ENCODE measurements at places on chromosomes 3 and 15. TPM values are rescaled to one million over a fixed set of nuclear protein-coding genes. Genes with fewer than 3 reads are reported as not detected.

GRCh38 chr15:74037171-74038117 lies 42.9 kb downstream of the PML start:
- peaks cover 26% of the 10 kb centered on the region for H3K36me3 ChIP-seq
- no peak overlapping the region for H3K4me3 ChIP-seq
- H3K27ac ChIP-seq, result peak overlapping the region; percentile 13
- peaks cover 59% of the 10 kb centered on the region for H3K4me1 ChIP-seq

GRCh38 chr3:49255718-49256511 lies 21.1 kb downstream of the C3orf62 start:
- peaks cover 4% of the 10 kb centered on the region for H3K27me3 ChIP-seq
- H3K4me3 ChIP-seq, result no peak overlapping the region
- no peaks in the 10 kb centered on the region for H3K36me3 ChIP-seq
- H3K27ac ChIP-seq, result no peak overlapping the region
- H3K4me1 ChIP-seq, result peaks cover 7% of the 10 kb centered on the region

DNA sequence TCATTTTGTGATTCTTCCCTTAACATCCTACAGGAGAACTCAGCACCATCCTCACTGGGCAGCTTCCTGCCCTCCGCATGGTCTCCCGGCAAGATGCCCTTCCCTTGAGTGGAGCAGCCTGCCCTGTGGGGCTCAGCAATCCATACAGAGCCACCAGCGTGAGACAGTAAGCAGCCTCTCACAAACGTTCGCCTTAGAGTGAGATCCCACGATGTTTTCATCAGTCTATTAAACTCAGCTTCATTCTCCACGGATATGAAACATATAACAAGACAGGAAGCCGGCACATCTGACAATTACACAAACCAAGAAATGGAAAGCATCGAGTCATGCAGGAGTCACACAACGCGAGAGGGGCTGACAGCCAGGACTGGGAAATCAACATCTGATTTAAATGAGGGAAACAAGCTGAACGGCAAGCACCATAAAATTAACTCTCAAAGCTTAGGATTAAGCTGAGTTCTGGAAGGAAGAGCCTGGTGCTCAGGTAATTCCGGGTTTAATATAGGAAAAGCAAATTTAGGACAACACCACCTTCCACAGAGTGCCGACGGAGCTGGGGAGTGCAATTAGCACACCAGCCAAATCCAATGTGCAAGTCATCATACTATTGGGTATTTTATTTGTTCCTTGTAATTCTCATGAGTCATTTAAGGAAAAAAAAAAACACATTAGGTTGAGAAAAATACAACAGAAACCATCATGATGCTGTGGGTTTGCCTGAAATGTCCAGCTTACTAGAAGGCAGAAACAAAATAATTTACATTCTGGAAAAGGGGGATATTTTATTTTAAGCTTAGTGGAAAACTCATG lies 272.0 kb downstream of the OCA2 start:
- peak overlapping the region; percentile 55 for H3K4me3 ChIP-seq
- no peaks in the 10 kb centered on the region for H3K36me3 ChIP-seq
- H3K27ac ChIP-seq, result peak overlapping the region; percentile 68
- peaks cover 14% of the 10 kb centered on the region for H3K4me1 ChIP-seq
- peaks cover 1% of the 10 kb centered on the region for H3K27me3 ChIP-seq

SAMD7 gene
- total RNA-seq, result not detected
